ENCODE measurements at places on chromosomes 3 and 15.

- DNase-seq, result no peak
These were observed 9.9 kb downstream of the BCL6 start for GRCh38 chr3:187735383-187735782.

GRCh38 chr3:38109580-38110313, 27.2 kb downstream of the ACAA1 start:
- no peak for DNase-seq

DNA sequence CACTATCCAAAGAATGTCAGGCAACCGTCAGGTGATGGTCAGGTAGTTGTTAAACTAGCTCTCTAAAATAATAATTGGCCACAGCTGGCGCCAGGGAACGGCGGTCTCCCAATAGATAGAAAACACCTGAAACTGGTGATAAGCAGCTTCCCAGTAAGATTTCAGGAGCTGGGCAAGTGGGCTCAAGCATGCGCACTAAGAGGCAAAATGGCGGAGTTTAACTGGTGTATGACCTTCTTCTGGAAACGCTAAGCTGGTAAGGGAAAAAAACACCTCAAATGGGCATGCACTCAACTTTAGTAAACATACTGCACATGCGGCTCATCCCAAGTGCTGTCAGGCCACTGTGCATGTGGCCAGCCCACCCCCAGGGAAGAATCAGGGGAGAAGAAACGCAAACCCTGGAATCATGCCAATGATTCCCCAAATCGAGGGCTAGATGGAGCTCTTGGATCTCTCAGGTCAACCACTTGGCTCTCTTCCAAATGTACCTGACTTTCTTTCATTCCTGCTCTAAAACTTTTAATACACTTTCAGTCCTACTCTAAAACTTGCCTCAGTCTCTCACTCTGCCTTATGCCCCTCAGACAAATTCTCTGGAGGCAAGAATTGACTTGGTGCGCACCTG, 195.0 kb downstream of the ZNF621 start:
- DNase-seq, result no peak

DNA sequence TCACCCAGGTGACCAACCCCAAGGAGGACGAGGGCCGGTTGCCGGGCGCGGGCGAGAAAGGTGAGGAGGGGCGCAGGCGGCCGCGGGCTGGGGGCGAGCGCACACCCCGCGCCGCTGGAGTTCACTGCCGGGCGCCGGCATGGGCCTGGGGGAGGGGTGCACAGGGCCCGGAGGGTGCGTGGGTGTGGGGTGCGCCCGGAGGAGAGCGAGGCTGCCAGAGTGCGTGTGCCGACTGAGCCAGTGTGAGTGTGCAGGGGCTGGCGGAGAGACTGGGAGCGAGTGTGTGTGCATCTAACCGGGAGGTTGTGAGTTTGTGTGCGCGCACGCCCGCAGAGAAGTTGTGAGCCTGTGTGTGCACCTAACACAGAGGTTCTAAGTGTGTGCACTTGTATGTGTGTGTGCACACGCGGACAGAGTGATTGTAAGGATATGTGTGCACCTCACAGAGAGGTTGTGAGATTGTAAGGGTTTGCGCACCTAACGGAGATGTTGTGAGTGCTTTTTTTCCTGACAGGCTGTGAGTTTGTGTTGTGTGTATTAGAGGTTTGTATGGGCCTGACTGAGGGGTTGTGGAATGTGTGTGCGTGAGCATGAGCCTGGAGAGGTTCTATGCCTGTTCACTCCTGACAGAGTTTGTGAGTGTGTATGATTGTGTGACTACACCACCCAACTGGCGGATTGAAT, 681 bp downstream of the CTDSPL start:
- no peak for DNase-seq

DNA sequence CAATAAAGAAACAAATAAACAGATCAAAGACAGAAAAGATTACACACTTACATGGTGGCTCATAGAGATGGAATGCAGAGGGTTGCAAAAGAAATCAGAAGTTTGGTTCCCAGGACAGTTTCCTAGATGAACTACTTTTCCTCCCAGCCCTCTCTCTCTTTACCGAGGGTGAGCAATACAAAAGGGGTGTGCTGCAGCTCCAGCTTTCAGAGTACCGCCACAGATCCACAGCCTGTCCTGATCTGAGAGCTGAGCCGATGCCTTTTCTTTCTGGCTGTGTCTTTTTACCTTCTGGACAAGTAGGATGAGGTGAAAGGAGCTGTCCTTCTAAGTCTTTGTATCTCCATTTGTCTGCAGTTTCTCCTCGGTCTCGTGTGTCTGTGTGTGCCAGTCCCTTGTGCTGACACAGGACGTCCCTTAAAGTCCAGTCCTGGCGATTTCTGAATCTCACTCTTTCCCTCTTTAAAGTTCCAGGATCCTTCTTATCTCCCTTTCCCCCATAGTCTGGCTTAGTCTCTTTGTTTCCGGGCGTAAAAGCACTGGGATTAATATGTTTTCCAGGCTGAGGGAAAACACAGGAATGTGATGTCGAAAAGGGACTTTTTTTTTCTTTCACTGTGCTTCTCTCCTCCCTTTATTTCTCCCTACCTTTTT, 540 bp downstream of the CCDC80 start:
- DNase-seq, result no peak

DNA sequence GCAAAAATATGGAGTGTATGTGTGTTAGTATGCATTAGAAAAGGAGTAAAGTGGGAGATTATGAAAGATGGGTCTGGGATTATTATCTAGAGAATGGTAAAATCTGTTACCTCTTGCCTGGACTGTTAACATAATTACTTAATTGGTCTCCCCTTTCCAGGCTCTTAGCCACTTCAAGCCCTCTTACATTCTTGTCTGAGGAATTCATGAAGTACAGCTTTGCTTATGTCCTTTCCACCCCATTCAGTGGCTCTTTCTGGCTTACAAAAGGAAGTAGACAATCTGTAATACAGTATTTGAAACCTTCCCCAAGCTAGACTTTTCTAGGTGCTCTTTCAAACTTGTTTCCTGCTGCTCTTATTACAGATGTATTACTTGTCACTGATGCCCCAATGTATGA, 129.8 kb downstream of the MBNL1 start:
- no peak for DNase-seq

DNA sequence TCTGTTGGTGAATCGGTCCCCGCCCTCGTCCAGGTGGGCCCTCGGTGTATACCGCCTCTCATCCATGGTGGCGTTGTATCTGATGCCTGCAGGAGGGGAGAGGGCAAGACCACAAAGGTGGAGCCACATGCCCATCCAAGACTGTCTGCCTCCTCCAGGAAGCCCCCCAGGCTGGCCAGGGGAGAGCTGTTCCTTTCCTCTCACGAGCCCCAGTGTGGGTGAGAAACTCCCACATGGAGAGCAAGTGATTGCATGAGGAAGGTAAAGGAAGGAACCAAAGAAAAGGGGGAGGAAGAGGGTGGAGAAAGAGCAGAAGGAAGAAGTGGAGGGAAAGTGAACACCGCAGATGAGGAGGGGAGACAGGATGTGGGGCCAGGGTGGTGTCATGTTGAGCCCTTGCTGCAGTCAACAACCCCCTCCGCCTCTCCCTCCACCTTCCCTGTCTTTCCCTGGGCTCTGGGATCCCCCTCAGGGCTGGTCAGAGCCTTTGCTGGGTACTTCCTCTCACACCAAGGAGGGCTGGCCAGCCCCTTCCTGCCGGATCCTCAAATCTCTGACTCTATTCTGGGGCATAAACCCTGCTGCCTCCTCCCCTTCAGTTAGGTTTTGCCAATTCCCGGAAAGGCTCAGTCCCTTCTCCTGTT, 49.3 kb downstream of the FEM1B start:
- no peak for DNase-seq

DNA sequence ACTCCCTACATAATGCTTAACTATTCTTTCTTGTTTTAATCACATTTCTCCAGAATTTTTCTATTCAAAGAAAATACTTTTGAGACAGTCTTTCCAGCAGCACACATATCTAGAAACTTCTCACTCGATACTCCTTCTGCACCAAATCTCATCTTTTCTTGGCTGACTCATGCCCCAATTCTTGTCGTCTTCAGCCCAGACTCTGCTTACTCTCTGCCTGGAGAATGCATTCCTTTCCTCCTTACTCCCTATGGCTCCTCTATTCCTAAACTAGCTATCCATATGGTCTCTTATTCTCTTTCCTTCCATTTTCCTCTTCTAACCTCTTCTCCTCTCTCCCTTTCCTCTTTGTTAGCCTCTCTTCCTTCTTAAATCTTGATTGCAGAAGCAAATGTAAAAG, 158.7 kb downstream of the GBE1 start:
- no peak for DNase-seq

DNA sequence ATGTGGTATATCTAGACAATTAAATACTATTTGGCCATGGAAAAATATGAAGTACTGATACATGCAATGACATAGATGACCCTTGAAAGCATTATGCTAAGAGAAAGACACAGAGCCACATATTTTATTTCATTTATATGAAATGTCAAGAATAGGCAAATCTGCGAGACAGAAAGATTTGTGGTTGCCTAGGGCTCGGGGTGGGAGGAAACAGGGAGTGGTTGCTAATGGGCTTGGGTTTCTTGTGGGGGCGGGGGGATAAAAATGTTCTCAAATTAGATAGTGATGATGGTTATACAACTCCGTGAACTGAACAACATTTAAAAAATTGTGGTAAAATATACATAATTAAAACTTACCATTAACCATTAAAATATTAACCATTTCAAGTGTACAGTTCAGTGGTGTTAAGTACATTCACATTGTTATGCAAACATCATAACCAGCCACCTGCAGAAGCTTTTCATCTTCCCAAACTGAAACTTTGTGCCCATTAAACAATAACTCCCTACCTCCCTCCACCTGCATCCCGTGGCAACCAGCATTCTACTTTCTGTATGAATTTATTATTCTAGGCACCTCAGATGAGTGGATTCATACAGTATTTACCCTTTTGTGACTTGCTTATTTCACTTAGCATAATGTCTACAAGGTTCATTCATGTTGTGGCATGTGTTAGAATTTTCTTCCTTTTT, 24.3 kb upstream of the ANP32A start:
- no peak for DNase-seq

- no peak for DNase-seq
These were observed 8.2 kb upstream of the RPP25 start for GRCh38 chr15:74964794-74965193.

GRCh38 chr3:69197922-69198530, 75.6 kb upstream of the LMOD3 start:
- DNase-seq, result peak; percentile 54

DNA sequence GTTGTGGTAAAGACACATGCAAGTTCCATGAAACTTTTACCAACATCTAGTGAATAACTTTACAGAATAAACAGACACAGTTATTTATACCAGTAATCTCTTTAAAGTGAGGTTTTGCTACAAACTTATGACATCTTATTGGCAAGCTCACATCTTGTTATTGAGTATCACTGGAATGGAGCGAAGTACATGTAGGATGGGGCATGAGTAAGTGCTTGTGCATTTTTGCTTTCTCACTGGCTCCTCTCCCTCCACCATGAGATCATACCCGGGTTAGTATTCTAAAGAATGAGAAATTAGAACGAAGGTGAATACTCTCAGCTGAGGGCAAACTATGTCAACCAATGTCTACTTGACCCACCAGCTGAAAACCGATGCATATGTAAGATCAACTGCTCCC, 193.3 kb upstream of the ZNF717 start:
- DNase-seq, result no peak

DNA sequence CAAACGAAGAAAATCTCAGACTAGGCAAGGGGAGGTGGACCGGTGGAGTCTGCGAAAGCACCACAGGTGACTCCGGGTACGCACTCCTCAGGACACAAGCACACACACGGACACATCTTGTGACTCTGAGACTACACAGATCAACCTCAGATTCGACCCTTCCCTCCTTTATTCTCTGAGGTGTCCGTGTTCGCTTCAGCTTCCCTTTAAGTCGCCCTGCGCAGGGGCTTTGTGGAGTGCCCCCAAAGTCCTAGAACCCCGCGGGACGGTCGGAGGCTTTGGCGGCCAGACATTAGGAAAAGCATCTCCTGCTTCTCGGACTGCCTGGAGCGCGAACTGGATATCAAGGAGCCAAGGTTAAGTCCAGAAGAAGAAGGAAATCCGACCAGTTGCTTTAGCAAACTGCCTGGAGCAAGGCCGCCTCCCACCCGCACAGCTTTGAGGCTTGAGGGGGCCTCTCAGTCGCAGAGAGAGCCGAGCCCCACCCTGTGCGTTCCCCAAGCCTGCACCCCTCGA, 730 bp downstream of the DGKG start:
- DNase-seq, result no peak

- peak; percentile 6 for DNase-seq
These were observed at the start of gene GPR176 for GRCh38 chr15:39919748-39920509. Gene GPR176 (minus strand): TSS chr15:39920266. CDS start chr15:39920026, 240 bp downstream.

DNA sequence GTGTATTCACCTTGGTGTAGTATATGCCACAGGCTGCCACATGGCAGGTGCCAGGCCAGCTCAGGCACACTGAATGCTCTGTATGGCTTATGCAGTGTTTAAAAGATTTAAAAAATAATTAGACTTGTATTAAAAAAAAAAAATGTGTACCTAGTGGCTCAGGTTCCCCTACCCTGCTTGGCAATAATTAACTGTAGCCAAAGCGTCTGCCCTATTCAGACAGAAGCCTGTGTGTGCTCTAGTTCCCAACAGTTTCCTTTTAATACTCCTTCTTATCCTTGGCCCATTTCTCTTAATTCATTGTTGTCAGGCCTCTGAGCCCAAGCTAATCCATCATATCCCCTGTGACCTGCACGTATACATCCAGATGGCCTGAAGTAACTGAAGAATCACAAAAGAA, 752.2 kb upstream of the CFAP20DC start:
- DNase-seq, result no peak

GRCh38 chr3:70383360-70383831, 71.0 kb upstream of the MDFIC2 start:
- DNase-seq, result no peak

GRCh38 chr3:122560680-122561079, 3.4 kb downstream of the PARP9 start:
- DNase-seq, result peak; percentile 58

DNA sequence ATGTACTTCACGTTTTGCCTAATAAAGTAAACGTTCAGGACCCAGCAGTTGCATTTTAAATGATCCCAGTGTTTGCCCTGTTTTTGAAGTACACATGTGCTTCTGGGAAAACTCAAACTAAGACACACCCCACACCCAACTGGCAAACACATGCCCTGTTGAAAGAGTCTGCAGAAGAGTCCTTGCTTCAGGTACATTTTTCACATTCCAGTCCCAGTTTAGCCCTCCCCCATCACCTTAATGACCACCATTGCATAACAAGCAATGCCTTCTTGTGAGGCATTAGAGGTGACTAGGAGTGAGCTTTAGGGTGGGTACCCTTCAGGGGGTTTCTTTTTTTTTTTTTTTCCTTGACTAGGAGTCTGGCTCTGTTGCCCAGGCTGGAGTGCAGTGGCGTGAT, 322.3 kb downstream of the CNTN4 start:
- no peak for DNase-seq

Data from effector CD4-positive, alpha-beta T cell (primary cell).